ENCODE measurements at places on chromosomes 7 and 10.

DNA sequence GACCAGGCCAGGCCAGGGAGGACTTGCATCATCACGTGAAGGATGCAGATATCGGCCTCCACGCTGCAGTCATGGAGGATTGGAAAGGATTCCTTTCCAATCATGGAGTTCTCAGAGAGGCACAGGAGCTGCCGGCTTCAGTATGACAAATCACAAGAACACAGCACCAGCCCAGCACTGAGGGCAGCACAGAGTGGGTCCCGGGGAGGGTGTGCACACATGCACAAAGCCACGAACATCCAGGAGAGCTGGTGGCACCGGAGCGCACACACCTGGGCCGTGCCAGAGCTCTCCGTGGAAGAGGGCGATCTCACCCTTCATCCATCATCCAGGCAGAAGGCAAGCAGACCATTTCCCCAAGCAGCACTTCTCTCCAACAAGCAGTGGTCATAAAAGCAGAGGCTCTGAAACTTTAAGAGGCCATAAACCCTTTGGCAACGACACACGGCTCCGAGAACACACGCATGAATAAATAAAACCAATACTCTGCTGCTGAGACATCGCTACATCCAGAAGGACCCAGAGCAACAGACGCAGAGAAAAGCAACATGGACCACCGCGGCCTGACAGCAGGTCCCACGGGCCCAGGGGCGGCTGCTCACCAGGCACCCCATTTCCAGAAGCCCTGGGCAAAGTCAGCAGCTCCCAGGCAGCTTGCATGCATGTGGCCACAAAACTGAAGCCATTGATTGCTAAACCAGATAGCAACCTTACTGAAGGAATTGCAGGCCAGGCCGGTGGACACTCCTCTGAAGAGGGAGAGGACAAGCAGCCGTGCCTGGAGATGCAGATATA is 180.8 kb downstream of the USP6NL start:
- no peak for DNase-seq

- DNase-seq, result no peak
Measured at GRCh38 chr10:95503001-95503400, 58.2 kb downstream of the SORBS1 start.

GRCh38 chr10:123561141-123561440 is 105.1 kb upstream of the GPR26 start:
- no peak for DNase-seq

DNA sequence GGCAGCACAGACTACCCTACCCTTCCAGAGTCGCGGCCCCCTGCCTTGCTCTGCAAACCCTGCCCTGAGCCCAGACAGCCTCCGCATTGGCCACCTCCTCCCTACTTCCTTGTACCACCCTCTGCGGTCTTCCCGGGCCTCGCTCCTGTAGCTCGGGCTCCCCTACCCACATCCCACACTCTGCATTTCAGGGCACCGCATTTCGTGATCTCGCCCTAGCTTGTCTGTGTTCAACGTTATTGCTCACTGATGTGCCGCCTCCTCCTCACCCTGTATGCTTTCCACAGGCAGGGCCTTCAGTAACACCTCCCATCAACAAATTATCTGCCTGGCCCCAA is 6.6 kb downstream of the PDIA4 start:
- DNase-seq, result no peak

DNA sequence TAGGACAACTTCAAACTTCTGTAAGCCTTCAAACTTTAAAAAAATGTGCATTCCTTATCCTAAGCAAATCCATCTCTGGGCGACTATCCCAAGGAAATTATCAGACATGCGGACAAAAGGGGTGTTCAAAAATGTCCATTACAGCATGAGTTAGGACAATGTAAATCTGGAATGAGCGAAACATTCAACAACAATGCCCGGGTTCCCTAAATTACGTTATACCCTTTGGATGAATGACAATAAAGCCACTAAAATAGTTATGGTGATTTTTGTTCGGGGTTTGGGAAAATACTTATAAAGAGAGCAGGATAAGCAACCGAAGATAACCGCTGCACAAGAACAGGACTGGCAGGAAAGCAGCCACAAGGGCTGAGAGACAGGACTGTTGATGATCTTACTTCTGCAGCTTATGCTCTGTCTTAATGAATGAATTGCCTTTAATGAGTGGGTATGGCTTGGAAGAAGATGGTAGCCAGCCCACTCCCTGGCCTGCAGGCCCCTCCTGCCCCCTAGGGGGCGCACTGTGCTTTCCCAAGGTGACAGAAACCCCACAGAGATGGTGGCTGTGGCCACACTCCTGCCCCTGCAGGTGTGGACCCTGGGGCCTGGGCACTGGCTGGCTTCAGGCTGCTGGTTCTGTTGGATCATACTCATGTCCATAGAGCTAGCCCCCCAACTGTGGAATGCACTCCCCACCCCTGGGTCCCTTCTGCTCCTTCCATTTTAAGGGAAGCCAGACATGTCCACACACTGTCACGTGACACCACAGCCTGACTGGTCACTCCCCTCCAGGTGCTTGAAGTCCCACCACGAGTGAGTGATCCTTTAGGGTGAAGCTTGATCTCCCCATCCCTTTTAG is 45.0 kb downstream of the ZCCHC24 start:
- DNase-seq, result peak; percentile 25

DNA sequence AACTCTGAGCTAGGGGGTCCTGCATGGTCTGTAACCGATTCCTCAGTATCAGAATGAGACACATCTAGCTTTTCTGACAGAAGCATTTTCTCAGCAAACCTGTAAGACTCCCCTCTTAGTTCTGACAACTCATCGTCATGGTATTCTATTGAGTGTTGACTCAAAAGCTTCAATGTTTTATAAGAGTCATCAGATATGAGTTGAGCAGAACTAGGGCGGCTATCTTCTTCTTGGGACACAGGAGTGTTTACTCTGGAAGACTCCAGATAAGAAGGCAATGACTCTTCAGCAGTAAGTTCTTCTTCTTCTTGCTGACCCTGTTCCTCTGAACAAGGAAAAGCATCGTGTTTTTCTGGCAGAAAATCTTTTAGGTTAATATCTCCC is 167.0 kb upstream of the CCDC6 start:
- DNase-seq, result no peak

DNA sequence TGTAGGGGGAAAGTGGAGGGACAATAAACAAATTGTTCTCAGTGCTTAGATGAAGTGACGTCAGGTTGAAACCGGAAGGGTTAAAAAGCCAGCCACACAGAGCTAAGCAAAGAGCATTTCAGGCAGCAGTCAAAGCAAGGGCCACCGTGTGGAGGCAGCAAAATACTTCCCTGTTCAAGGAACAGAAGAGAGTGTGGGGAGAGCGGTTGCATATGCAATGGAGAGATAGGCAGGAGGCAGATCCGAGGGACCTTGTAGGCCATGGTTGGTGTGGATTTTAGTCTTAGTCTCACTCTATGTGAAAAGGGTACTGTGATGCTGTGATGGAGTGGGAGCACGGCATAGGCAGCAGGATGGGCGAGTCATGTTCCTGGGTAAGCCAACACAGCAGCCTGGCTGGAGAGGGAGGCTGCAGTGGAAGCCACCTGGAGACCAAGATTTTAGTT is 3.8 kb upstream of the STN1 start:
- DNase-seq, result peak; percentile 95

DNA sequence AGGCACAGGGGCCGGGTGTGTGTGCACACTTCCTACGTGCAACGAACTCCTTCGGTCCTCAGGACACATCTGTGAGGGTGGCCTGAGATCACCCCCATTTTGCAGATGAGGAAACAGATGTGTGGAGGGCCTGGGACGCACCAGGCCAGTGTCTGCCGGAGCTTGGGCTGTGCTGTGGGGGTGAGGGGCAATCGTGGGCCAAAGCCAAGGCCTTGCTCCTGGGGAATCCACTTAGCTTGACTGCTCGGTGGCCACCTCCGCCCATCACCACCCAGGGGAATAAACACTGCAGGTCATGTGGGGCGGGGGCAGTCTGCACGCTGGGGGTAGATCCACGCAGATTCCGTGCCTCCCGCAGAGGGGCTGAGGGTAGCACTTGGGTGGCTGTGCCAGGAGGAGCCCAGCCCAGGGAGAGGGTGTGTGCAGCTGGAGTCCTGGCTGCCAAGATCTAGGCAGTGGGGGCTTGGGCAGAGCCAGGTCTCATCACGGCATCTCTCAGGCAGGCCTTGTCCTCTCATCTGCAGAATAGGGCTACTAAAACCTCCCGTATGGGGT is 70.8 kb upstream of the EN2 start:
- DNase-seq, result no peak

- no peak for DNase-seq
Measured at GRCh38 chr7:156616269-156617202, 24.0 kb upstream of the RNF32 start.

- peak; percentile 14 for DNase-seq
Measured at GRCh38 chr10:117454502-117454901, 79.3 kb upstream of the PDZD8 start.

- DNase-seq, result no peak
Measured at GRCh38 chr10:32959006-32959920, 1.2 kb upstream of the ITGB1 start.

DNA sequence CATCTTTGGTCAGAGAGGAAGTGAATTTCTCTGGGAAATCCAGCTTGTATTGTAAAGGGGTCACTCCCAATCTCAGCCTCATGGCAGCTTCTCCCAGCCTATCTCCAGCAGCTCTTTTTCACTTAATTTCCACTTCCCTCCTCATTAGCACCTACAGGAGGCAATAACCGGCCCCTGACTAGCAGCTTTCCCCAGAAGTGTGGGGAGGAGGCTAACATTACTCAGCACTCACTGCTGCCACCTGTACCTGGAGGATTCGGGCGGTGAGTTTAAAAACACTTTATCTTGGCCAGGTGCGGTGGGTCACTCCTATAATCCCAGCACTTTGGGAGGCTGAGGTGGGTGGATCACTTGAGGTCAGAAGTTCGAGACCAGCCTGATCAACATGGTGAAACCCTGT is 3.8 kb downstream of the NODAL start:
- DNase-seq, result no peak

DNA sequence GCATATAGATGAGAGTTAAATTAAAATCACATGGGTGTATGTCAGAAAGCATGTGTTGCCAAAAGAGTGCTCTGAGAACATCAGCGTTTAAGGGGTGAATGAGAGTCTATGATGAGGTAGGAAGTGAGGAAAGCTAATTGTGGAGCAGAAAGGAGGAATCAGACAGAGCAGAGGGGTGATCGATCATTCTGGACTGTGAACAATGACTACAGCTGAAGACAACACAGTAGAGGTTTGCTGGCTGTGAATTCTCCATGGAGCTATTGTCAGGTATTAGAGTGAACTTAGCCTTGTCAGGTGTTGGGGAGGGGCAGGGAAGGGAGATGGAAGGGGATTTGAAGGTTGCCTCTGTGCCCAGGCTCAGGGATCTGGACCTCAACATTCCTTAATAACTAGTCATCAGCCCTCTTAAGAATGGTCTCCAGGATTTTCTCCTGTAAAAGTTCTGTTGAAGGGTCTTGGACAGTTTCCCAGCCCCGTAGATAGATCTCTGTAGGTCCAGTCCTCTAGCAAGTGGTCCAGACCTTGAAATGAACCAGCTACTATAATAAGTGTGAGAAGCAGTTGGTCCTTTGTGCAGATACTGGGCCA is 57.1 kb downstream of the KIF5B start:
- no peak for DNase-seq

DNA sequence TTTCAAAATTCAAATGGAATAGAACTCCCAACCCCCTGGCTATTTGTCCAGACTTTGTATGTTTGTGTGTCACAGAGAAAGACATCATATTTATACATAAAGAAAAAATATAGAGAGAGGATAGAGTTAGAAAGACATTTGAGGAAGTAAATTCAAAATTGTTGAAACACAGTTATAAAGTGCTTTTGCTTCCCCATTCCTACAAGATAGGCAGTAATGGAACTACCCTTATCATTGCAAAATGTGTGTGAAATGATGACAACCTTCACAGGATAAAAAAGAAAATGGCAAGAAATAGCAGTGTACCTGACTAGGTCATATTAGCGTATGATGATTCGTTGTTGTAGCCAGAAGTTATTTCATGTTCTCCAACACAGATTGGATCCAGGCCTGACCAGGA is 63.1 kb downstream of the FZD1 start:
- peak; percentile 55 for DNase-seq

DNA sequence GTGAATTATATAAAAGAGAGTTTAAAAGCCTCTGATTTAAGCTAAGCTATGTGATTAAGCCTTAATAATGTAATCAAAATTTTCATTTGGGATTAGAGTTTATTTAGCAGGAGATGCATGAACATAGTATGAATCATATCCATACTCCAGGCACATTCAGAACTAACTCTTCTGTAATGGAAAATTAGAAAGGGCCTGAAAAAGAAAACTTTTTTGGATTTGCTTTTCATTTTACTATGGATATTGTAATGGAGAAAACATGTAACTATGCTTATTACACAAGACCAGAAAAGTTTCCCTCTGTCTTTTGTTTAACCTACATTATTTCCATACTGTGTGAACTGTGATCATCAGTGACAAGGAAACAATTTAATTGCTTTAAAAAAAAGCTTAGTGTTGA is 22.0 kb downstream of the TES start:
- no peak for DNase-seq

GRCh38 chr7:49791088-49791741 is 17.8 kb downstream of the VWC2 start:
- DNase-seq, result peak; percentile 61

GRCh38 chr7:30038196-30038980 is 10.2 kb downstream of the PLEKHA8 start:
- DNase-seq, result no peak

- no peak for DNase-seq
Measured at GRCh38 chr7:12322284-12322902, 81.3 kb downstream of the VWDE start.

DNA sequence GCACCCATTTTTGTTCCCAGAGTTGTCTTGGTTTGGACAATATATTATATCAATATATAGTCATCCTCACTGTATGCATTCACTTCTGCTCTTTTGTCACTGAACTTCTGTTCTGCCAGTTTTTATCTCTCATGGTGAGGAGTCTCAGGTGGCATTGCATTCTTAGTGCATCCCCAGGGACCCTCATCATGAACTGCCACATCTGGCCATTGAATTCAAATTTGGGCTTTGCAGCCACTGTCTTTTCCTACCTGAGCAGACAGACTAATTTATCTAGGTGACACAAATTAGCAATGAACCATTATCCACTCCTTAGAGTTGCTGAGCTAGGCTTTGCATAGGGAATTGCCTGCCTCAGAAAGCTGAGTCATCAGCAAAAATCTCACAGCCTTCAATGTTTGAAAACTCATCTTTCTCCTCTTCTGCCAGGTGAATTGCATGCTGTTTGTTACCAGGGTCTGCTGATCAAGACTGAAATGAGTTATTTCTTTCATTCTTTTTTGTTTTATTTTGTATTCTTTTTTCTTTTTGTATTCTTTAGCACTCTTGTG is 316.8 kb upstream of the MTPN start:
- no peak for DNase-seq

GRCh38 chr7:84245835-84246234 is 51.2 kb upstream of the SEMA3A start:
- no peak for DNase-seq

GRCh38 chr7:122622682-122623081 is 76.2 kb downstream of the RNF133 start:
- no peak for DNase-seq

GRCh38 chr7:17618652-17618974 is 320.2 kb downstream of the AHR start:
- no peak for DNase-seq

Measured in Kasumi-1 (cell line).